Hypothalamus (tissue), 51 donors: ENCODE measurements at places on chromosomes 7 and 10.

DNA sequence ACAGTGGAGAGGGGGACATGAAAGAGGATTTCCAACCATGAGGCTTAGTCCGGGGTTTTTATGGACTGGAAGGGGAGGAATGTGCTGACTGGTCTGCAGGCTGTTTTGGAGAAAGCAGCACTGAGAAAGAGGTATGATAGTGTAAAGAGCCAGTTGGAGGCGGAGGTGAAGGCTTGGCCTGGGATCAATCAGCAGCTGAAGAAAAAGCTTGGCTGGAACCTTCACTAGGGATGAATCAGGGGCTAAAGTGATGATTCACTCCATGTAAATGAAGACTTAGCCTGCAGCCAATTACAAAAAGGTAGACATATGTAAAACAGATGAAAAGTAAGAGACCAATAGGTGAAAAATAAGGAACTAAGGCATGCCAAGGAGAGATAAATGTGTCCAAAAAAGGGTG, 1382.6 kb downstream of the GATA3 start:
- DNase-seq: no peak

DNA sequence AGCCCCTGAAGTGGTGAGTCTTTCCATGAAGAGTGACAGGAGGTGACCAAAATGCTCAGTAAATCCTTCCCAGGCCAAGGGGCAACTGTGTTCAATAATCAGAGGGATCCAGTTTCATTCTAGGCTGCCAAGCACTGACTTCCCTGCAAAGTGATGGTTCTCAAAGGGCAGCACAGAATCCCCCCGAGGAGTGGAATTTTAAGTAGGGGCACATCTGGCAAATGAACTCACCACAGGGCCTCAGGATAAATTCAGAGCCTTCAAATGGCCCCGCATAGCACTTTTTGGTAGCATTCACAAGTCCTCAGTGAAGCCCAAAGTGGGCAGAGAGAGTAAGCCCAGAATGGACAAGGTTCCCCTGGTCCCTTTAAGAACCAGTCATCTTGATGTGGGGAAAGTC, 602.5 kb downstream of the GRID1 start:
- DNase-seq: no peak

- DNase-seq: no peak
Observed at GRCh38 chr10:69269761-69270160, 8.5 kb upstream of the HK1 start.

GRCh38 chr7:47649919-47650318, 68.0 kb upstream of the TNS3 start:
- no peak for DNase-seq

DNA sequence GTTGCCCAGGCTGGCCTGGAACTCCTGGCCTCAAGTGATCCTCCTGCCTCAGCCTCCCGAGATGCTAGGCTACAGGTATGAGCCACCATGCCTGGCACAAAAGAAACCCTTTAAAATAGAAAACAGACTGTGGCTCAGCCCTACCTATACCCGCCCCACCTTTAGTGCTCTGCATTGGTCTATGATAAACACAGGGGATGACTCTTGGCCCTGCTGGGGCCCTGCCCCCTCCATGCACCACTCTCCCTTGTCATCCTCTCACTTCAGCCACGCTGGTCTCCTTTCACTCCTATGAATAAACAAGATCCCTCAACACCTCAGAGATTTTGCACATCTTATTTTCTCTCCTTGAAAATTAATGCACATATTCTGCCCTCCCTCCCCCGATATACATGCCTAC, 251.4 kb upstream of the KLF14 start:
- no peak for DNase-seq

DNA sequence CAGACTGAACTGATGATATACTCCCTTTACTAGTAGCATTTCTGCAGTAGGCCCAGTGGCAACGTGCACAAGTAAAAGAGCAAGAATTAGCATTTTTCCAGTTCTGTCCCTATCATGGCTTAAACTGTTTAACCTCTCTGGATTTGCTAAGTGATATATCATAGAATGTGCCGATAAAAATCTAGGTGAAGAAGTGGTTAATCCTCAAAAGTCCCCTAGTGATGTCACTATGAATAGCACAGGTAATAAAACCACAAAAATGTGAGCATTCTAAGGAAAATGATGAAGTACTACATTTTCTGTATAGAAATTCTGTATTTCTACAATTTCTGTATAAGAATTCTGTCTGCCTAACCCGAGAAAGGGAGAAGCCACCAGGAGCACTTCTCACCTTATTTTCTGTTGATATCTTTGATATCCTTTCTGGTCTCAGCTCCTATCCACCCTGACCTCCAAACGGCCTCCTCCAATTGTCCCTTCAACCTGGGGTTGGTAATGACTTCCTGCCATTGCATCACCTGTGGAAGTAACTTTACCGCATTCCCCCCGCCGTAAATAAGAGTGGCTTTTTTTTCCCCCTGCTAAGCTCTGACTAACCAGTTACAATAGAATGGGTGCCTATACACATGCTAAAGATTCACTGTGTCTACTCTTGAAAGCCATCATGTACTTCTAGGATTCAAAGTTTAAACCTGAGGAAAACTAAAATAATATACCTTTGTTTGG, 155.9 kb upstream of the ASAH2 start:
- DNase-seq: no peak

DNA sequence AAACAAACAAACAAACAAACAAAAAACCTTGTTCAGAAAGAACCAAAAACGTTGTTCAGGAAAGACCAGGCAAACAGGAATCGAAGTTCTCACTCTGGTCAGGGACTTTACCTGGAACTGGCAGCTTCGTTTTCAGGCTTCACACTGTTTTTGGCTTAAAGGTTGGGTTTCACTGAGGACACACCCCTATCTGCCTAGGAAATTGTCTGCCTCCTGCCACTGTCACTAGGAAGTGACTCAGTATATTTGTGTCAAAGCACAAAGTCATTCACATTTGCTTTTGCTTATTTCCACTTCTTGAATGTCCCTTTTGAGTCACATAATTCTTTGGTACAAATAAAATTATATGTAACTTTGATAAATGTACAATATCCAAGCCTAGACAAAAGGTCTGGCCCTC, 37.9 kb downstream of the PNLIPRP3 start:
- DNase-seq: no peak

GRCh38 chr7:105580022-105580740, 1.1 kb downstream of the EFCAB10 start:
- no peak for DNase-seq

DNA sequence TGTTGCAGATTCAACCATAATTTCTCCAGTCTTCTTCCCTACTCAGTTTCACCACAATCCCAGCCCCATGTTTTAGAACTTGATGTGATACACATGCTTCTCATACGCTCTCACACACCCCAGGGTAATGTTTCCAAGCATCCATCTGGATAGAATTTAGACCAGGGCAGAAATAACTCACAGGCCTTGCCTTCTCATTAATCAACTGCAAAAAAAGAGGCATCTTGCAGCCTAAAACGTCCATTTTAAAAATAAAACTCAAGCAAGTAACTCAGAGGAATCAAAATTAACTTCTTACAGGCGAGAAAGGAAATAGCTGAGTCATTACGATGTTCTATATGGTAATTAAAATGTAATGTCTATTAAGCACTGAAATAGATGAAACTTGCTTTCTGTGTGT, 127.2 kb upstream of the RSU1 start:
- no peak for DNase-seq

- no peak for DNase-seq
Observed at GRCh38 chr10:35885076-35885475, 243.0 kb upstream of the FZD8 start.

DNA sequence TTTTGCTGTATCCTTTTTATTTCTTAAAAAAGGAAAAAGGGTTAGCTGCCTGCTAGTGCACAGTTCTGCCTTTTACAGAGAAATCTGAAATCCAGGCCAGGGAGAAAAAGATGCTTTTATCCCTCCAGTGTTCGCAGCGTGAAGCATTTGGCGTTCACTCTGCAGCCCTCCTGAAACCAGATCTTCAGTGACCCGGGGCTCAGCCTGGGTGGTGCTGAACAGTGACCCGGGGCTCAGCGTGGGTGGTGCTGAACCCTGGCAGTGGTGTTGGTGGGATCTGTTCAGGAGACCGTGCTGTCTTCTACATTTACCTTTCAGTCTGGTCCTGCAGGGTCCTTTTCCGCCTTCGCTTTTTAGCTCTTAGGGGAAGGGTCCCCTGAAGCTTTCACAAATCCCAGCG, 164.7 kb upstream of the KLF6 start:
- DNase-seq: no peak

- DNase-seq: no peak
Observed at GRCh38 chr10:31064348-31064747, 32.7 kb upstream of the ZNF438 start.

DNA sequence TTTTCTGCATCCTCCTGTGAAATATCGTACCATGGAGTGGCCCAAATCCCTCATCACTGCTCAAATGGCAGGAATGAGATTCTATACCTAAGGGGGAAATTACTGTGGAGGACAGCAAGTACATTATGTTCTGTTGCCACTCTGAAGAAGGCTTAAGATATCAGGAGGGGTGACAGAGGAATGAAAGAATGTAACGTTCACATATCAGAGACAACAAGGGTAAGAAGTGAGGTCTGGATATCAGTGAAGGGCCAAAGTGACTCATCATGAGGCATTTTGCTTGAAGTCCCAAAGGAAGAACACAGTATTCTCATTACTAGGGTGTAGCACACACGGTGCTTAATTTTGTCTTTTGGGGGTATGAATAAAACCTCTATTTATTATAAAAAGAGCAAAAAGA, 71.5 kb upstream of the SLC13A1 start:
- DNase-seq: no peak

GRCh38 chr7:155969192-155969929, 157.1 kb upstream of the SHH start:
- DNase-seq: no peak

- no peak for DNase-seq
Observed at GRCh38 chr7:157150882-157151281, 12.2 kb downstream of the UBE3C start.
